ENCODE measurements at places on chromosomes 4 and X.

- DNase-seq = no peak
These were observed 147.9 kb downstream of the CHIC2 start for GRCh38 chr4:53916431-53916889.

- DNase-seq = no peak
These were observed 647.8 kb upstream of the LCORL start for GRCh38 chr4:18669390-18669789.

DNA sequence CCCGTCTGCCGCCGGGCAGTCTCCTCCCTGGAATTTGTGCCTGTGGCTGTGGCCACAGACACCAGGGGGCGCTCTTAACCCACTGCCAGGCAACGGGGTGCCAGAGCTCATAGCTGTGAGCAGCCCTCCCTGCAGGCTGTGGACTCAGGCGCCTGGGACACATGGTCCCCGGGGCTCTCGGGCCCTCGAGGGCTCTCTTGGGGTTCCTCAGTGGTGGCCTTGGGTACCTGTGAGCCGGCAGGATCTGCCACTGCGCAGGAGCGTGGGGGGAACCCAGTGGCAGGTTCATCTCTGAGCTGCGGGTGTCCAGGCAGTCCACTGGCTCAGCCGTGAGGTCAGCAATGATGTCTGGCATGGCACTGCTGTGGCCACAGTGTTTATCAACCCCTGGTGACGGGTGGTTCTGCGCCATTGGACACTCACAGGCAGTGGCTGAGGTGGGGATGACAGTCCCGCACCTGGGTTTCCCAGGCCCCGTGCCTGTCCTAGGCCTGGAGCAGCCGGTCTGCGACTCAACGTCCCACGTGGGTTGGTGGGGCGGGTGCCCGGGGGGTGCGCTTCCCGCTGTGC is 37.2 kb downstream of the PCGF3 start:
- peak; percentile 64 for DNase-seq

- DNase-seq = no peak
These were observed 93.6 kb downstream of the TSPAN5 start for GRCh38 chr4:98564852-98565251.

DNA sequence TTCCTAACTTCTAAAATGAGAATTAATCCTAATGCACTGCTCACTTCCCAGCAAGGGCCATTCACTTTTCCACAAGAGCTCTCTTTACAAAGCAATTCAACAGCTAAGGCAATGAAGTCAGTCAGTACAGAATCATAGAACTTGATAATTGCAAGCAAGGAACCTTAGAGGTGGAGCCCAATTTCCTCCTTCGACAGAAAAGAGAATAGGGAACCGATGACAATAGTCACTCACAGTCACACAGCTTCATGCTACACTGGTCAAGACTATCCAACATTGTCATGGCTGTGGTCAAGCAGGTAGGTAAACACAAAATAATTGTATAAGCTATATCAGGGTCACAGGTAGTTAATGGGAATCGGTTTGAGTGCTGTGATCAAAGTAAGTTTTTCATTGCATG is 90.0 kb downstream of the ELOVL6 start:
- DNase-seq = no peak

GRCh38 chr4:40502220-40502619 is 127.4 kb downstream of the RBM47 start:
- no peak for DNase-seq

GRCh38 chr4:57430726-57431125 is 320.5 kb upstream of the IGFBP7 start:
- DNase-seq = no peak

- DNase-seq = no peak
These were observed 79.8 kb downstream of the LCORL start for GRCh38 chr4:17941731-17942130.

- DNase-seq = peak; percentile 41
These were observed 34.0 kb upstream of the GYPA start for GRCh38 chr4:144174401-144175067.

- DNase-seq = no peak
These were observed 28.6 kb downstream of the MAGED4 start for GRCh38 chrX:52213276-52213675.

- no peak for DNase-seq
These were observed 24.9 kb downstream of the FGFBP1 start for GRCh38 chr4:15913631-15913970.

Measured in RPMI8226 (cell line).